ENCODE measurements at places on chromosomes 1 and 21.

DNA sequence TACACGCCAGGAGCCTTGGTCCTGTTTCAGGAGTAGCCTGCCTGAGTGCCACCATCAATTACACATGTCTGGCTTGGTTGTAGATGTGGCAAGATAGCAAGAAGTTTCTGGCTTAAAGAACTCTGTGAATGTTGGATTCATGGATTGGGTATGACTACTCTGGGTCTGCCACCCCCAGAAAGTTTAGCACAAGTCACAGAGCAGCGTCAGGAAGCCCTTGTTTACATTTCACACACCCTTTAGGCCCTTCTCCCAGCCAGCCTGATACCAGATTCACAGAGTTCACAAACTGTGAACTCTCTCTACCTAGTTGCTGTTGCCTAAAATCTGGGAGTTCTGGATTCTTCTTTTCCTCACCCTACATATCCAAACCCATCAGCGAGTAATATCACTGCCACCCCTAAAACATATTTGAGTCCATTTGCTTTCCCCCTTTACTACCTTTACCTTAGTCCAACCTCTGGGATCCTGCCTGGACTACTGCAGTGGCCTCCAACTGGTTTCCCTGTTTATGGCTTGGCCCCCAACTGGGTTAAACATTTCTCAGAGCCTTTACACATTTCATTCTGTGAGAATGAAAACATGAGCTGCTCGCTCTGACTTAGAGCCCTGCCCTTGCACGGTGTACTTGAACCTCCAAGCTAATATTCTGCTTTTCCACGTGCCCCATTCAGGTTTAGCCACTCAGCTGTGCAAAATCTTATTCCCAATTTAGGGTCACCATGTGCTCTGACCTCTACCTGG is 4.1 kb upstream of the CCDC24 start:
- DNase-seq: no peak

DNA sequence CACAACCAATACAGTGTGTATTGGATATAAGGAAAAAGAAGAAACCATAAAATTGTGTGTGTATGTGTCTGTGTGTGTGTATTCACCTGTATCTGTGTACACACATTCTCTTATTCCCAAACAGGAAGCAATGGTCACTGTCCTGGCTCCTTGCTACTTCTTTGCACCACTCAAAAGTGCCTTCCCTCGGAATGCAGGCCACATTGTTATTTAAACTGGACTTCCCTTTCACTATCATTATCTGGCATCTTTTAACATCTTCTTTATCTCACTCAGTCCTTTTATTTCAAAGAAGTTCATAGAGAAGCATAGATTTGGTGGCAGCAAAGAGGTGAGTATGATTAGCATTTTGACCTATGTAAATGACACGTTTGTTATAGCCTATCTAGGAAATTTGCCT is 803.7 kb downstream of the NCAM2 start:
- no peak for DNase-seq

DNA sequence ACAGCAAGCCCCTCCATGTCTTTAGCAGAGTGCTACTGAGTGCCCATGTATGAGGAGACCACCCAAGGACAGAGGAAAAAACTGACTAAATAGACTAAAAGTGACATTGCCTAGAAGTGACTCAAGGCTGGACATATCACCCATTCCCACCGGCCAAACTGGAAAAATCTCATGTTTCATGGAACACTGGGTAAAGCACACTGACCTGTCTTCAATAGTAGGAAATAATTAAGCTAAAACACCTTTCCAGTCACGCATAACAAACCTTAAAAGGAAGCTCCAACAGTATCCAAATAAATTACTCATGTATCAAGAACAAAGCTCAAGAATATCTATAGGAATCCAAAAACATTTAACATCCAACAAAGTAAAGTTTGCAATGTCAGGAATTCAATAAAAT is 120.4 kb downstream of the SNX7 start:
- DNase-seq: no peak

- no peak for DNase-seq
Measured at GRCh38 chr1:116125758-116126157, 14.6 kb downstream of the MAB21L3 start.
